Liver (tissue), 10 donors: ENCODE measurements at places on chromosomes 4 and X. TPM values are rescaled to one million over a fixed set of nuclear protein-coding genes. Genes with fewer than 3 reads are reported as not detected.

DNA sequence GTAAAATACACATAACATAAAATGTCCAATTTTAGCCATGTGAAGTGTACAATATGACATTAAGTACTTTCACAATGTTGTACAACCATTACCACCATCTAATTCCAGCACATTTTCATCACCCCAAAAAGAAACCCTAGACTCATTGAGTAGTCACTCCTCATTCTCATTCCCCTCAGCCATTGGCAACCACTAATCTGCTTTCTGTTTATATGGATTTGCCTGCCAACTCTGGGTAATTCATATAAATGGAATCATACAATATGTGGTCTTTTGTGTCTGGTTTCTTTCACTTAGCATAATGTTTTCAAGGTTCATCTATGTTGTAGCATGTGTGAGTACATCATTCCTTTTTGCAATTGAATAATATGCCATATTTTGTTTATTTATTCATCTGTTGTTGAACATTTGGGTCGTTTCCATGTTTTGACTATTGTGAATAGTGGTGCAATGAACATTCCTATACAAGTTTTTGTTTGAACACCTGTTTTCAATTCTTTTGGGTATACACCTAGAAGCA is 43.0 kb downstream of the EIF2S3 start:
- DNase-seq, result no peak

DNA sequence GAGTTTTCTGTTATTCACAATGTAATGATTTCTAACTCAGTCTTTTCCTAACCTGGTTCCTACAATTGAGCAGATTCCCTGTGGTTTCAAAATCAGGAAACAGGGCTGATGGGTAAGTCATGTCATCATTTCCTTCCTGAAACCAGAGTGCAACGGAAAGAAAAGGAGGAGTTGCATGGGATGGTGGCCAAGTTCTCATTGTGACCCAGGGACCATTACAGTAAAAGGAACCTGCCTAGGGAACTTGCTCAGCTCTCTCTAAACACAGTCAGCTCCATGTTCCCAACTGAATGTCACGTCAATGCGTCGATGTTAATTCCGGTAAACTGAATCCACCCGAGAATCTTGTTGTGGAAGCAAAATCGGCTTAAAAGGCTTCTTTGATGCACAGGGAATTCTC is 51.2 kb downstream of the LGI2 start:
- DNase-seq, result no peak

- no peak for DNase-seq
Observed at GRCh38 chr4:184647266-184648053, 1.8 kb downstream of the CASP3 start.

GRCh38 chr4:136931781-136932180 is 600.5 kb downstream of the PCDH18 start:
- no peak for DNase-seq

- no peak for DNase-seq
Observed at GRCh38 chrX:42247241-42247640, 323.9 kb upstream of the CASK start.

DNA sequence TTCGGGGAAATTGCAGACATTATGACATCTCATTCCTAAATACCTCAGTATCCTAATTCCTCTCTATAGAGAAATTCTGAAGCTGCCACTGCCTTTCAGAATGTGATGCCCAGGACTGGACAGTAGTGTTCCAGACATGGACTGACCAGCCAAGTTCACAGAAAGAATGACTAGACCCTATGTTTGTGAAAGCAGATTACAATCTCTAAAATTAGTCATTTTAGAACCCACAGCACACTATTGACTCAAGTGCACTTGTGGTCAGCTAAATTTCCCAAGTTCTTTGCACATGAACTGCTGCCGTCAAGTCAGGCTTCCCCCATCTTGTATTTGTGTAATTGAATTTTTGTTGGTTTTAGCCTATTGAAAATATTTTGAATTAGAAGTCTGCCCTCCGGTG is 81.0 kb upstream of the ESX1 start:
- no peak for DNase-seq

GRCh38 chr4:185865901-185866328 is 53.9 kb upstream of the SORBS2 start:
- DNase-seq, result no peak

DNA sequence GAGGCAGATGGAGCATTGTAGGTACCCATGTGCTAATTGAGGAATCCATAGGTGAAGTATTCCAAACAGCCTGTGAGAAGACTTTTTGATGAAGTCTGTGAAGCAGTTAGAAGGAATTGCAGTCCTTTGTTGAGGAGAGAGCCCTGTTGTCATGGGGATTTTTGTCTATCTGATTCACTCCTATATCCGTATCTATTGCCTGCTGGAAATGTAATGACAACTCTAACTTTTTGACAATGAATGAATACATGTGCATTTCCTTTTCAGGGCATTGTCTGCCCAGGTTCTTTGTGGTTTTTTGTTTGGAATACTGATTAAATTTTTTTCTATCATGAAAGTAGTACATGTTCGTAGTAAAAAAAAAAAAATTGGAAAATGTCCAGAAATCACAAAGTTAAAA is 31.1 kb downstream of the STK32B start:
- no peak for DNase-seq

DNA sequence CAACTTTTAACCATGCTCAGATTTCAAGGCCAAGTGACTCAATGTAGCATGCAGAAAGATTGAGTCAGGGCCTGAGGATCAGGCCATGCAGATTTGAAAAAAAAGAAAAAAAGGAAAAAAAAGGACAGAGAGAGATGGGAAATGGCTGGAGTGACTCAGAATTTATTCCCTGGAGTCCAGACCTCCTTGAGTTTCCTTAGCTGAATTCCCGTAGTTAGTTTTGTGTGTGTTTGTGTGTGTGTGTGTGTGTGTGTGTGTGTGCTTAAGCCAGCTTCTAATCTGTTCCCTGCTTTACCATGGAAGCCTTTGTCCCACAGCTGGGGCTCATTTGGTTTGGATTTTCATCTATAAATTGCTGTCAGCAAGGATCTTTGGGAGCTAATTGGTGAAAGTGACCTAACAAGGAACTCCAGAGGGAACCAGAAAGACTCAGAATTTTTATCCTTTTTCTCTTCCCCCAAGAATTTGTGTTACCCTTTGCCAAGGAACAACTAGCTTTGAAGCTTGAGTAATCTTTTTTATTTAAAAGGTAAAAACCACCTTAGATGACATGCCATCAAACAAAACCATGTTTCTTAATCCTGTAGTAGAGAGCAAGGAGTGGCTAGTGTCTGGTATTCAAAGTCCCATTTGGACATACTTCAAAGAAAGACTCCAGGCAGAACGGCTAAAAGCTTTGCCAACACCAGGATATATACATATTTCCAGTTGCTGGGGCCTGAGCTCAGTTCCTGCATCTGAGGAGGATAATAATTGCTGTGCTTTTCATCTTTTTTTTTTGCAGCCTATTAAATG is 109.0 kb upstream of the DDIT4L start:
- DNase-seq, result no peak

DNA sequence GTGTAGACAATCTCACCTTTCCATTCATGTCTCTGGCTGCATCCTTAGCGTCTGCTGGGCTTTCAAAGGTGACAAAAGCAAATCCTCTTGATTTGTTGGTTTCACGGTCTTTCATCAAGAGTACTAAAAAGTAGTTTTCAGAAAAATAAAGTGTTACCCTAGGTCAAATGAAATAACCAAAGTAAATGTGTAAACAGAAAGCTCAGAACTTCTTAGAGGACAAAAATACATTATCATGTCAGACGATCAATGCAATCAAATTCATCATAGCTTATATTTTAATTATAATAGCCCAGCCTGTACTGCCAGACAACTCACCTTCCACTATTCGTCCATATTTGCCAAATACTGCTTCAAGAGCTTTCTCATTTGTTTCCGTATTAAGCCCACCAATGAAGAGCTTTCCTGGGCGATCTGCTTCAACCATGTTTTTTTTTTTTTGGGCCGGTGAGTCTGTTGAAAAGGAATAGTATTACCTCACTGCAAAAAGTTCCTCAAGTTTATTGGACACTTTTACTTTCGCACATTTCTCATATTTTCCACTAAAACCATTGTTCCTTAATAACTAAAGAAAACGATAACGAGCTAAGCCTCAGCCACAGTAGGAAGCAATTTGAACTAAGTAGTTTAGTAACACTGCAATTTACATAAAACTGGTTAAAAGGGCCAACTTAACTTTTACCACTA is 1.4 kb downstream of the RBMX start:
- no peak for DNase-seq

DNA sequence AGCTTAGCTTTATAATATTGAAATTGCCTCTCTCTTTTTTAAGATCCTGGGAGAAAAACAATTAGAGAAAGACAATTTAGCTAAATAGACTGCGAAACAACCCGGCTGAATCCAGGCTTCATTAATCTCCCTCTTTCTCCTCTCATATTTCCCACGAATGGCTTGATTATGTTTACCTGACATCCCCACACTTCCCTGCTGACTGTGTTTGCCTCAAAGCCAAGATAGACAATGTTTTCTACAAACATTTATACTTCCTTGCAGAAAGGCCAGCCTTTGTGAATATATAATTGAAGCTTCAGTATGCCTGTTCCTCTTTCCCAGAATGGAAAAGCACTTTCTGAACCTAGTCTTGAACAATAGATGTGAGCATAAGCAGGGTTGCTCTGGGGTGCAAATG is 566.8 kb downstream of the PDHA2 start:
- no peak for DNase-seq

- no peak for DNase-seq
Observed at GRCh38 chr4:121370729-121371325, 10.0 kb downstream of the QRFPR start.

DNA sequence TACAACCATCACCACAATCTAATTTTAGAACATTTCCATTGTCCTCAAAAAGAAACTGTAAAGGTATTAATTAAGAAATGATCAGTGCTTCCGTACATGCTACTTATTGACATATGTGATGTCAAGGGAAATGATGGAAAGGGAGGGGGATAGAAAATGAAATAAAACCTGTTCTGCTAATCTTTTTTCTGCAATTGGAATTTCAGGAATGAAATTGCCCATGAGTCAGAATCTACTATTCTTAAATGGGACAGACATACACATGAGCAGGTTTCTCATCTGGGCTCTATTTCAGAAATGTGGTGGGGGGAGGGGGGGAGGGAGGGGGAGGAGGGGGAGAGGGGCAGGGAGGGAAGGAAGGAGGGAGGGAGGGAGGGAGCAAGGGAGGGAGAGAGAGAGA is 91.0 kb downstream of the SHROOM4 start:
- no peak for DNase-seq

DNA sequence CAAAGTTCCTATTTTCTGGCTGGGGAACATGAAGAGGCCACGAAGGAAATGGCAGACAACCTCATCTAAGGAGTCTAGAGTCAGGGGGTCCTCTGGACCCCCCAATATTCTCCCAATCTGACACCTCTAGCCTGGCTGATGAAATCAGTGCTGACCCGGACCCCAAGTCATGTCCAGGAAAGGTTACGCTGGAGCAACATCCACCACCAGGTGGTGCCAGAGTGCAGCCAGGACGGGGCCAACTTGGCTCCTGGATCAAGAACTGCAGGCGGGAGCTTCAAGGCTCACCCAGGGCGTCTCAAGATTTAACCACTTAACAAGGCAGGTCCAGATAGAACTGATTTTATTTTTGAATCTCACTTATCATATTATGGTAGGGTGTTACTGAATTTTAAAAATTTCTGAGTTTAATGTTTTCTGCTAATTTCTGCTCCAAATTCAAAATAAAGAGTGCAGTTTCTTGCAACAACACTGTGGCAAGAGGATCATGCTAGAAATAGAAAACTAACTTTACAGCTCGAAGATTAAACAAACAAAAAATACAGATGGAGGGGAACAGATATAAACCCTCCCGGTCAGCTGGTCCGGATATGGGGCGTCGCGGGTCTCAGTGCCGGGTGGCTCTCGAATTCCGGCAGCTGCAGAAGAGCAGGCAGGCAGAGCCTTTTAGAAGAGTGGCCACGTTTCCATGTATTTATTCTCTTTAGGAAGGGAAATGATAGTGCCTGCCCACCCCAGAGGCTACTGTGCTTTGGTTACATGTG is 135.5 kb downstream of the AFAP1 start:
- peak; percentile 82 for DNase-seq

DNA sequence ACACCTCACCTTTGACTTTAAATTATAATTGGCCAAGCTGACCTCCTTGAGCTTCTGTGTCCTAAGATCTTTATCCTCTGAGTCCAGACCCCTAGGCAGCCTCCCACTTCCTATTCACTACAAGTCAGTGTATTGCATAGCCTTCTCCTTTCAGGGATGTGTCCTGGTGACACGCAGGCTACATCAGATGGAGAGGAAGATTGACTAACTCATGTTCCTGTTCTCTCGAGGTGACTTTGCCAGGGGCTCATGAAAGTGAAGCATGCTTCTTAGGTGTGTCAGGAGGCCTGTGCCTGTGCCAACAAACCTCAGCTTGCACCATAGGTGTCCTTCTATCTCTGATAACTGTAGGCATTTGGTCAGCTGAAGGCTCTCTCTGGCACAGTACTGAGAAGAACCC is 195.7 kb upstream of the HS3ST1 start:
- DNase-seq, result no peak

DNA sequence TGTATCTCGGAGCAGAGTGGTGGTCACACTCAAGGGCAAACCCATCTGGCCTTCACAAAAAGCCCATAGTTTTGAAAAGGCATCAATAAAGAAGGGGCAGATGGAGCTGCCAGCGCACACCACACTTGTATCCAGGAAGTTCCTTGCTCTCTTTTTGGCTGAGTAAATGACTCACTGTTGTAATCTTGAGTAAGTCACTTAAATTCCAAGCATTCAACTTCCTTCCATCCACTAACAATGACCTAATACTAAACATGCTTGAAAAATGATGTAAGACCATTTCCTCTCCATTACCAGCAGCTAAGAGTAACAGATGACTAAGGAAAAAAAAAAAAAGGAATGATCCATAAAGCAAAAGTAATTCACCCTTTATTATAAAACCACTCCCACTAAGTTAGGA is 32.4 kb upstream of the MYOZ2 start:
- no peak for DNase-seq

- DNase-seq, result no peak
Observed at GRCh38 chr4:3286335-3287175, 6.3 kb upstream of the RGS12 start.

GRCh38 chr4:14155803-14156202 is 528.3 kb upstream of the BOD1L1 start:
- no peak for DNase-seq

DNA sequence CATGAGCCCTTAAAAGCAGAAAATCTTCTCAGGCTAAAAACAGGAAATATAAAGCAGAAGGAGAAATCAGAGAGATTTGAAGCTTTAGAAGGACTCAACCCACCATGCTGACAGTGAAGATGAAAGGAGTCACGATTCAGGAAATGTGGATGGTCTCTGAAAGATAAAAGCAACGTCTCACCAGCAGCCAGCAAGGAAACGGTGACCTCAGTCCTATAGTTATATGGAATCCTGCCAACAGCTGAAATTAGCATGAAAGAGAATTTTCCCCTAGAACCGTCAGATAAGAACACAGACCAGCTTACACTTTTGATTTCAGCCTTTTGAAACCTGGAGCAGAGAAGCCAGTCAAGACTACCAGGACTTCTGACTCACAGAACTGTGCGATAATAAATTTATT is 715.7 kb upstream of the HTR2C start:
- no peak for DNase-seq

The NAP1L3 gene
- 0.84 TPM for total RNA-seq

The UGT2A1 gene
- 0.17 TPM for total RNA-seq

The PPP2R2C gene
- not detected for total RNA-seq

The HNRNPH2 gene
- 31.5 TPM for total RNA-seq

The GDI1 gene
- 27.7 TPM for total RNA-seq

The SPANXN4 gene
- total RNA-seq, result not detected
